ENCODE measurements at places on chromosomes 13 and 19.

GRCh38 chr13:68998056-68998455, 1109.6 kb upstream of the ATXN8OS start:
- DNase-seq: no peak

DNA sequence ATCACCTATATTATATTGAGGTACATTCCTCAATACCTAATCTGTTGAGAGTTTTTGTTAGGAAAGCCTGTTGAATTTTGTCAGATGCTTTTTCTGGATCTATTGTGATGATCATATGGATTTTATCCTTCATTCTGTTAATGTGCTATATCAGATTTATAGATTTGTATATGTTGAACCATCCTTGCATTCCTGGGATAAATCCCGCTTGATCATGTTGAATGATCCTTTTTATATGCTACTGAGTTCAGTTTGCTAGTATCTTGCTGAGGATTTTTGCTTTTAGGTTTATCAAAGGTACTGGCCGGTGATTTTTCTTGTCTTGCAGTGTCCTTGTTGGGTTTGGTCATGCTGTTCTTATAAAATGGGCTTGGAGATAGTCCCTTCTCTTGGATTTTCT, 12.0 kb upstream of the ZNF331 start:
- DNase-seq: no peak

GRCh38 chr19:33497131-33497777, 24.3 kb downstream of the PEPD start:
- DNase-seq: no peak

GRCh38 chr19:805166-805551, 7.9 kb downstream of the PTBP1 start:
- no peak for DNase-seq

- no peak for DNase-seq
These were observed 45.9 kb upstream of the AMER2 start for GRCh38 chr13:25218019-25218418.

GRCh38 chr19:17539238-17540117, 16.0 kb upstream of the COLGALT1 start:
- peak; percentile 97 for DNase-seq

- DNase-seq: no peak
These were observed 3.7 kb downstream of the TINCR start for GRCh38 chr19:5563935-5564612.

GRCh38 chr13:77339408-77339807, 12.5 kb upstream of the MYCBP2 start:
- DNase-seq: no peak

GRCh38 chr19:47697863-47698609, 15.2 kb upstream of the EHD2 start:
- peak; percentile 65 for DNase-seq

DNA sequence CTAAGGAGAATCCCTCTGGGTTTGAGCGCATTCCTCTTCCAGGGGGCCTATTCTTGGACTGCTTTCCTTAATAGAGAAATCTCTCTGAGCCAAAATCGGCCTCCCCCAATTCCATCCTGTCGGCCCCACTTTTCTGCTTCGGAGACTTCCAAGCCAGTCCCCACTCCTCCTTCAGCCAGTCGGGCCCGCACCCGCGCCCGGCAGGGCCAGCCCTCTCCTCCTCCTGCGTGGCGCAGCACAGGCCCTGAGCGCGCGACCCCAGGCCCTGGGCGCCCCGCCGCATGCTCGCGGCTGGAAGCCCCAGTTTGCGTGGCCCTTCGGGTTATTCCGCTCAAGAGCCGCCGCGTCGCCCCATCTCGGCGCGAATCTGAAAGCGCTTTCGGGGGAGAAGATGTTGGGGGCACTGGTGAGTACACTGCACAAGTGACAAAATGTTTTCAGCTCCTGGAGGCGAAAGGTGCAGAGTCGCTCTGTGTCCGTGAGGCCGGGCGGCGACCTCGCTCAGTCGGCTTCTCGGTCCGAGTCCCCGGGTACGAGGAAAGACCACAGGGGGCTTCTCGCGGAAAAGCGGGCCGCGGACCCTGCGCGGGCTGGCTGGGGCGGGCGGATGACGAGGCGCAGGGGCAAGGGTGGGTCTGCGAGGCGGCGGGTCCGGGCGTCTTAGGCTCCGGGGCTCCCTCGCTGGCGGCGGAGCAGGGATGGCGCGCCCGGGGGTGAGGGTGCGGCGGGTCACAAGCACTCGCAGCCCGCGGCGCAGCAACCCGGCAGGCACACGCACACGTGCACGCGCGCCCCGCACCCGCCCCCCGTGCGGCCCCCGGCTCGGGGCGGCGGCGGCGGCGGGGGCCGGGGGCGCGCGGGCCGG, at the start of gene IL17D:
Gene IL17D, plus strand, starts transcription at position 785 of the 865 bp plus-strand sequence. CDS start 303 bp downstream, outside the sequence.
- DNase-seq: peak; percentile 41

GRCh38 chr19:47863514-47863936, 4.5 kb downstream of the TPRX2 start:
- DNase-seq: peak; percentile 76

- DNase-seq: no peak
These were observed 51.5 kb downstream of the ATP7B start for GRCh38 chr13:51959773-51960172.

- no peak for DNase-seq
These were observed 3.5 kb upstream of the ZFP82 start for GRCh38 chr19:36421749-36422481.

All from CD4-positive, alpha-beta T cell treated with Interleukin-10 for 1 hour (primary cell).